ENCODE measurements at places on chromosomes 16 and 17.
A peak's percentile ranks its signal among the peaks of the same experiment; 100 is the strongest.

DNA sequence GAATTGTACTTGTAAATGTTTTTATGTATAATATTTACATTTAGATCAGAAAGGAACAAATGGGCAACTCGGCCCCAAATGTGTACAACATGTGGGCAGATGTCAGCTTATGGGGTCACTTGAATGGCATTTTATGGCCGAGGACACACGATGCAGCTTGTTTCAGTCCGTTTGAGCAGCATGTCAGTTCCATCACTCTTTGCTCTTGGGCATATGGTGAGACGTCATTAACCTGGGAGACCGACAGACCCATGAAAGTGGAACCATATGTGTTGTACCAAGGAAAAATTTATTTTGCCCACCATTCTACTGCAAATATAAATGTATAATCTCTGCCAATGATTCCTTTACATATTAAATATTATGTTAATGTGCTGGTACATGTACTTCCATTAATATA is 561.9 kb upstream of the SOX9 start:
- no peaks in the 10 kb centered on the region for H3K36me3 ChIP-seq
- no peaks in the 10 kb centered on the region for H3K27me3 ChIP-seq
- H3K27ac ChIP-seq = no peak overlapping the region

GRCh38 chr17:57557834-57558681 is 187.0 kb downstream of the CCDC182 start:
- H3K4me1 ChIP-seq = no peaks in the 10 kb centered on the region
- H3K27ac ChIP-seq = no peak overlapping the region
- no peaks in the 10 kb centered on the region for H3K27me3 ChIP-seq
- H3K36me3 ChIP-seq = peaks cover 5% of the 10 kb centered on the region

GRCh38 chr16:84780063-84780462 is 39.7 kb upstream of the CRISPLD2 start:
- no peaks in the 10 kb centered on the region for H3K27me3 ChIP-seq
- H3K36me3 ChIP-seq = peaks cover 22% of the 10 kb centered on the region
- H3K4me3 ChIP-seq = no peak overlapping the region

GRCh38 chr16:11100239-11100750 is 155.7 kb downstream of the SOCS1 start:
- H3K36me3 ChIP-seq = no peaks in the 10 kb centered on the region
- no peak overlapping the region for H3K4me3 ChIP-seq
- H3K4me1 ChIP-seq = peaks cover 16% of the 10 kb centered on the region
- no peak for DNase-seq
- H3K27ac ChIP-seq = peak overlapping the region; percentile 38
- no peaks in the 10 kb centered on the region for H3K27me3 ChIP-seq

- no peaks in the 10 kb centered on the region for H3K27me3 ChIP-seq
- DNase-seq = no peak
- no peak overlapping the region for H3K4me3 ChIP-seq
Observed at GRCh38 chr16:12675852-12676251, 127.8 kb downstream of the CPPED1 start.

GRCh38 chr16:87744750-87745514 is 20.9 kb downstream of the KLHDC4 start:
- no peak overlapping the region for H3K4me3 ChIP-seq
- no peaks in the 10 kb centered on the region for H3K4me1 ChIP-seq
- H3K36me3 ChIP-seq = peaks cover 76% of the 10 kb centered on the region
- no peak overlapping the region for H3K27ac ChIP-seq
- no peak for DNase-seq

DNA sequence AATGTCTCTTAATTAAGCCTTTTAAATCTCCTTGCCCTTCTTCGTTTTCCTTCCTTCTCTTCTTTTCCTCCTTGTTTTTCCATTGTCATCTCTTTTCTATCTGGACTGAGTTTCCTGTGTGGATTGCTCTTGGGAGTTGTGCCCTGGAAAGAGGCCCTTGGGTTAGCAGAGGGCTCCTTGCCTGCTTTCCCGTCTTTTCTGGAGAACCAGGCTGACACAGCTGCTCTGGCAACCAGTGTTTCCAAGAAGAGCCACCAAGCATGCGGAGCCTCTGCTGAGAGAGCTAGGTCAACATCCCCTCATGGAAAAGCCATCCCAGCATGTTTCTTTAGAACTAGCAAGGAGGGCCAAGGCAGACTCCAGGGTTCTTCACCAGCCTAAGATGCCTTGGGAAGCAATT is 75.4 kb downstream of the HLF start:
- H3K4me1 ChIP-seq = peaks cover 13% of the 10 kb centered on the region
- H3K27me3 ChIP-seq = no peaks in the 10 kb centered on the region
- H3K36me3 ChIP-seq = no peaks in the 10 kb centered on the region
- H3K27ac ChIP-seq = no peak overlapping the region
- DNase-seq = no peak

DNA sequence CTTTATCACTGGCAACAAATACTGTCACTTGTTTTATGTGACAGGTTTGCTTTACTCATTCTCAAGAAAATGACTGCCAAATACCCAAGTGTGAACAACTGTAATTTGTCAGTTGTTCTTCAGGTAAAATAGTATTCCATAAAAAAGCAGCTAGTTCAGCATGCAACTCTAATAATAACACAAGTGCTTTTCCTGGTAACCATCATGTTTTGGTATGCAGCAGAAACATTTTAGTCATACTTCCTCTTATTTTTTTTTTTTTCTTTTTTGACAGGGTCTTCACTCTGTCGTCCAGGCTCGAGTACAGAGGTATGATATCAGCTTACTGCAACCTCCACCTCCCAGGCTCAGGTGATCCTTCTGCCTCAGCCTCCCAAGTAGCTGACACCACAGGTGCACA is 4.6 kb downstream of the TERF2 start:
- H3K36me3 ChIP-seq = peaks cover 26% of the 10 kb centered on the region
- no peak overlapping the region for H3K4me3 ChIP-seq
- peaks cover 18% of the 10 kb centered on the region for H3K4me1 ChIP-seq

GRCh38 chr17:81428948-81429774 is 33.9 kb downstream of the BAHCC1 start:
- no peak overlapping the region for H3K27ac ChIP-seq
- H3K4me3 ChIP-seq = no peak overlapping the region
- H3K27me3 ChIP-seq = peaks cover 44% of the 10 kb centered on the region

GRCh38 chr17:80969030-80969673 is 22.5 kb upstream of the CHMP6 start:
- H3K4me1 ChIP-seq = peaks cover 12% of the 10 kb centered on the region
- H3K27me3 ChIP-seq = no peaks in the 10 kb centered on the region
- H3K27ac ChIP-seq = no peak overlapping the region
- no peak overlapping the region for H3K4me3 ChIP-seq
- no peak for DNase-seq
- H3K36me3 ChIP-seq = no peaks in the 10 kb centered on the region

- DNase-seq = no peak
- no peaks in the 10 kb centered on the region for H3K36me3 ChIP-seq
- no peak overlapping the region for H3K4me3 ChIP-seq
- H3K4me1 ChIP-seq = peaks cover 15% of the 10 kb centered on the region
- no peak overlapping the region for H3K27ac ChIP-seq
- H3K27me3 ChIP-seq = peaks cover 6% of the 10 kb centered on the region
Observed at GRCh38 chr17:58176200-58176599, 9.4 kb downstream of the OR4D2 start.

DNA sequence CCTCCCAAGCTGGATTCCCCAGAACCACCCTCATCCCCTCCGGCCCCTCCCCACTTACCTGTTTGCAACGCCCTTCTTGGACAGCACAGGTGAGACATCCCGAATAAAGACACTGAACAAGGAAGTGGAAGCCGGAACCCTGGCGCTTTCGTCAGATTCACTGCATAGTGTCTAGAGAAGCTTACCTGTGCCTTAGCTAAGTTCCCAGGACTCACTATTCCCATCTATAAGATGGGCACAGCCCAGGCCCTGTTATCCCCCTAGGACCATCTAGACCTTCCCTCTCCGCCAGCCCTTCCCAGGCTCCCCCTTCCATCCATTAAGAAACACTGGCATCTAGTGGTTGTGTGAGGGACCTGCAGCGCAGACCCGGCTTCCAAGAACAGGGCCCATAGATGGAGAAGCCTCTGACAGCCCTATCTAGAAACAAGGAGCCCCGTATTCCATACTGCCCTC is 26.9 kb upstream of the RPL38 start:
- no peaks in the 10 kb centered on the region for H3K4me1 ChIP-seq
- peaks cover 16% of the 10 kb centered on the region for H3K27me3 ChIP-seq

GRCh38 chr17:14104734-14105133 is 35.4 kb downstream of the COX10 start:
- H3K4me1 ChIP-seq = no peaks in the 10 kb centered on the region
- H3K36me3 ChIP-seq = no peaks in the 10 kb centered on the region
- no peaks in the 10 kb centered on the region for H3K27me3 ChIP-seq
- no peak overlapping the region for H3K4me3 ChIP-seq
- DNase-seq = no peak

DNA sequence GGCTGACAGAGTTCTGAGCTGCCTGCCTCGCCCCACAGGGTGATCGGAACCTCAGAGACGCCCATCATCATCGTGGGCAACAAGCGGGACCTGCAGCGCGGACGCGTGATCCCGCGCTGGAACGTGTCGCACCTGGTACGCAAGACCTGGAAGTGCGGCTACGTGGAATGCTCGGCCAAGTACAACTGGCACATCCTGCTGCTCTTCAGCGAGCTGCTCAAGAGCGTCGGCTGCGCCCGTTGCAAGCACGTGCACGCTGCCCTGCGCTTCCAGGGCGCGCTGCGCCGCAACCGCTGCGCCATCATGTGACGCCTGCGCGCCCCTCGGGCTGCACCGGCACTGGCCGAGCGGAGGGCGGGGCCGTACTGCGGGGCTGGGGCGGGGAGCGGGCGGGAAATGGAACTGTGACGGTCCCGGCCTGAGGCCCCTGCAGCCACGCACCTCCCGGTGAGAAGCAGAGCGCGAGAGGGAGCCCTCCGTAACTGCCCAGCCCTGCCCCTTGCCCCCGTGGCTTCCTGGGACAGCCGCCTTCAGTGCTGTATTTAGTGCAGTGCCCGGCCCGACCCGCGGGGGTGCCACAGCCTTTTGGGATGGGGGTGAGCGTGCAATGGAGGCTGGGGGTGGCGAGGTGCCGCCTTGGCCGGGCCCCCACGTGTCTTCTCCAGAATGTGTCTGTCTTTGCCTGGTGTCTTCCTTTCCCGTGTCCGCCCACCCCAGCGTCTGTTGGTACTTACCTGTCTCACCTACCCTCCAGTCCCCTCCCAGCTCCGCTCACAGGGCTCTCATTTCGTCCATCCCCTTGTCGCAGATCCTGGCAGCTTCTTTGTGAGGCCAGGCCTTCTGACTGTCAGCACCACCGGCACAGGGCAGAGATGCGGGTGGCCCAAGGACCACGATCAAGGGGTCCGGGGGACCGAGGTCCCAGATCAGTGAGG is 9.8 kb downstream of the RASL10B start:
- no peak overlapping the region for H3K4me3 ChIP-seq
- no peak overlapping the region for H3K27ac ChIP-seq
- H3K4me1 ChIP-seq = no peaks in the 10 kb centered on the region
- H3K36me3 ChIP-seq = no peaks in the 10 kb centered on the region
- no peak for DNase-seq

- no peaks in the 10 kb centered on the region for H3K36me3 ChIP-seq
- no peak overlapping the region for H3K4me3 ChIP-seq
- no peak overlapping the region for H3K27ac ChIP-seq
- peaks cover 53% of the 10 kb centered on the region for H3K27me3 ChIP-seq
- no peaks in the 10 kb centered on the region for H3K4me1 ChIP-seq
Observed at GRCh38 chr17:48757524-48757961, 29.0 kb upstream of the HOXB13 start.

- peaks cover 5% of the 10 kb centered on the region for H3K4me1 ChIP-seq
- H3K36me3 ChIP-seq = no peaks in the 10 kb centered on the region
- peak; percentile 25 for DNase-seq
- peaks cover 18% of the 10 kb centered on the region for H3K27me3 ChIP-seq
- peak overlapping the region; percentile 41 for H3K4me3 ChIP-seq
- no peak overlapping the region for H3K27ac ChIP-seq
Observed at GRCh38 chr17:47789611-47790561, 31.7 kb downstream of the OSBPL7 start.

DNA sequence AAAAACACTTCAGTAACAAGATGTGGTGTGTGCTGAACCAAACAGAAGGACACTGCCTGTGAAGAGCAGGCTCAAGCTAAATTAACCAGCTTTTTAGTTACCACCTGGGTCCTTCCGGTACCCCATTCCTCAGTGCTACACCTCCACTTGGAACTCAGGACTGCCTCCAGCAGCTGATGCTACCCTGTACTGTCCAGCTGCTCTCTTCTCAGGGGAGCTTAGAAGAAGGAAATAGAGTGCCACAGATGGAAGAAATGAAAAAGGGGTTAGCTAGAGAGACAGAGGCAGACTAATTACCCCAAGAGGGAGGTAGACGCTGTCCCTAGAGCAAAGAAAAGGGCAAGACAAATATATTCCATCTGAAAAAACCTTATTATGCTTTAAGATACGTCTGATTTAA is 5.7 kb downstream of the MED13 start:
- peaks cover 45% of the 10 kb centered on the region for H3K4me1 ChIP-seq
- no peak overlapping the region for H3K27ac ChIP-seq
- DNase-seq = no peak
- no peak overlapping the region for H3K4me3 ChIP-seq
- H3K27me3 ChIP-seq = no peaks in the 10 kb centered on the region
- peaks cover 10% of the 10 kb centered on the region for H3K36me3 ChIP-seq

GRCh38 chr17:47324224-47325020 is 667 bp downstream of the EFCAB13 start:
- peak; percentile 31 for DNase-seq
- H3K27ac ChIP-seq = peak overlapping the region; percentile 77
- H3K4me1 ChIP-seq = peaks cover 9% of the 10 kb centered on the region

- no peaks in the 10 kb centered on the region for H3K36me3 ChIP-seq
- H3K4me3 ChIP-seq = no peak overlapping the region
- no peak overlapping the region for H3K27ac ChIP-seq
- no peaks in the 10 kb centered on the region for H3K27me3 ChIP-seq
Observed at GRCh38 chr16:1121601-1122397, 25.8 kb upstream of the C1QTNF8 start.

- peak overlapping the region; percentile 90 for H3K27ac ChIP-seq
- H3K36me3 ChIP-seq = no peaks in the 10 kb centered on the region
- peak overlapping the region; percentile 69 for H3K4me3 ChIP-seq
Observed at GRCh38 chr16:48366165-48367093, 18.8 kb downstream of the SIAH1 start.

DNA sequence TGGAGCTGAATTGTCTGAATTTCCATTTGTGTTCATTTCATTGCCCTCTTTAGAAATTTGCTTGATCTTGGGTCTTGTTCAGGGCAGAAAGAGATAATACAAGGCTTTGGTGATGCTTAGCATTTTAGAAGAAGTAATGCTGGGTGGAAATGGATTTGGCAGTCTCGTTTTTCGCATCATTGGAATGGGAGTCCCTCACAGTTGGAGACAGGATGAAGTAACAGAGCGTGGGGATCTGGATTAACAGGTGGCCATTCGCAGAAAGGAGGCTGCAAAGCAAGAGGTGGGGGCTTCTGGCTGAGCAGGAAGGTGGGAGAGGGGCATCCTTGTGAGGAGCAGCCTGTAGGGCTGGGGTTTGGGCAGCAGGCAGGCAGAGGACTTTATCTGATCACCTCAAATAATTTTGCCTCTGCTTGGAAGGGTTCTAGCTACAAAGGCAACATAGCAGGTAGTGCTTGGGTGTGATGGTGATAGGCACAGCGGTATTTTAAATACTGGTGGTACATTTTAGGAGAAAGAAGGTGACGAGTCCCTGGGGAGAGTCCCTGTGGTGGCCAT is 17.0 kb downstream of the KSR1 start:
- no peak for DNase-seq
- peak overlapping the region; percentile 9 for H3K4me3 ChIP-seq
- H3K27me3 ChIP-seq = no peaks in the 10 kb centered on the region
- no peaks in the 10 kb centered on the region for H3K36me3 ChIP-seq
- H3K4me1 ChIP-seq = peaks cover 52% of the 10 kb centered on the region
